ENCODE measurements at places on chromosomes 6 and 20.

GRCh38 chr6:119078376-119079282, at the start of gene FAM184A:
Gene FAM184A, minus strand, starts transcription at chr6:119078664. Its CDS starts 365 bp downstream, at chr6:119078299.
- no peaks in the 10 kb centered on the region for H3K36me3 ChIP-seq
- H3K4me1 ChIP-seq: peaks cover 11% of the 10 kb centered on the region
- peaks cover 5% of the 10 kb centered on the region for H3K27me3 ChIP-seq
- peak; percentile 92 for DNase-seq
- H3K4me3 ChIP-seq: peak within 1 kb of the TSS; percentile 45

- no peaks in the 10 kb centered on the region for H3K27me3 ChIP-seq
- H3K4me1 ChIP-seq: no peaks in the 10 kb centered on the region
- no peaks in the 10 kb centered on the region for H3K36me3 ChIP-seq
- H3K4me3 ChIP-seq: no peak overlapping the region
Measured at GRCh38 chr6:2623295-2623694, 127.4 kb downstream of the MYLK4 start.

DNA sequence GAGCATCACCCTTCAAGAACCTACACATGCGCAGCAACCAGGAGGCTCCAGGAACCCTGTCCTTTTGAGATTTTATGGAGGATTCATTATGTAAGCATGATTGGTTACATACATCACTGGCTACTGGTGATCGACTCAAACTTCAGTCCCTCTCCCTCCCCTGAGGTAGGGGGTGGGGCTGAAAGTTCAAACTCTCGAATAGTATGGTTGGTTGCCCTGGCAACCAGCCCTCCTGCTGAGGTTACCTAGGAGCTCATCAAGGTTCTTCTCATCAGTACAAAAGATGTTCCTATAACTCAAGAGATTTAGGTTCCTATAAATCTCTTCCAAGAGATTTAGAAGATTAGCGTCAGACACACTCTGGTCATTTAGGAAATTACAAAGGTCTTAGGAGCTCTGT, 21.9 kb upstream of the ZSCAN9 start:
- peaks cover 39% of the 10 kb centered on the region for H3K27me3 ChIP-seq
- DNase-seq: no peak
- H3K27ac ChIP-seq: no peak overlapping the region
- H3K4me1 ChIP-seq: no peaks in the 10 kb centered on the region
- no peaks in the 10 kb centered on the region for H3K36me3 ChIP-seq
- no peak overlapping the region for H3K4me3 ChIP-seq

- H3K4me1 ChIP-seq: no peaks in the 10 kb centered on the region
- no peak for DNase-seq
Measured at GRCh38 chr20:14832630-14833029, 495.2 kb upstream of the FLRT3 start.

DNA sequence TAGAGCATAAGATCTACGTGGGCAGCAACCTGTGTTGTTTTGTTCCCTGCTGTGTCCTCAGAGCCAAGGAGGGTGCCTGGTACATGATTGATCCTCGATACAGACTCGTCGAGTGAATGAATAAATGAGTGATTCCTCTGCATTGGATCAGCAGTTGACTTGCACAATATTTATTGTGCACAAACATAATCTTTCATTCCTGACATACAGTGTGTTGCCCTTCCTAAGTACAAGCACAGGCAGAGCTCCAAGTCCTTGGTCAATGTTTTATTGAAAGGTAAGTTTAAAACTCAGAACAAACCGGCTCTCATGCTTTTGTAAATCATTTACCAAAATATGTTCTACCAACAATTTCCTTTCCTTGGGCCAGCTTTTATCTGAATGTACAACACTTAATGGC, 57.4 kb downstream of the STMND1 start:
- no peak overlapping the region for H3K27ac ChIP-seq
- no peaks in the 10 kb centered on the region for H3K27me3 ChIP-seq
- DNase-seq: no peak

GRCh38 chr20:20233041-20233514, 134.8 kb upstream of the INSM1 start:
- H3K27me3 ChIP-seq: no peaks in the 10 kb centered on the region
- peak; percentile 90 for DNase-seq
- H3K4me1 ChIP-seq: peaks cover 8% of the 10 kb centered on the region
- no peak overlapping the region for H3K4me3 ChIP-seq
- no peak overlapping the region for H3K27ac ChIP-seq

- DNase-seq: no peak
- H3K27ac ChIP-seq: no peak overlapping the region
- H3K4me1 ChIP-seq: no peaks in the 10 kb centered on the region
- H3K4me3 ChIP-seq: no peak overlapping the region
- H3K36me3 ChIP-seq: no peaks in the 10 kb centered on the region
Measured at GRCh38 chr6:125558907-125559306, 190.5 kb upstream of the HEY2 start.

- H3K36me3 ChIP-seq: no peaks in the 10 kb centered on the region
- H3K4me1 ChIP-seq: no peaks in the 10 kb centered on the region
- no peak overlapping the region for H3K4me3 ChIP-seq
- peaks cover 26% of the 10 kb centered on the region for H3K27me3 ChIP-seq
- no peak overlapping the region for H3K27ac ChIP-seq
- DNase-seq: no peak
Measured at GRCh38 chr20:59709636-59710035, 105.3 kb downstream of the PHACTR3 start.

Measured in common myeloid progenitor, CD34-positive (primary cell).